Subcutaneous adipose tissue (tissue), 4 donors: ENCODE measurements at places on chromosomes 6 and 20. TPM values are rescaled to one million over a fixed set of nuclear protein-coding genes. Genes with fewer than 3 reads are reported as not detected.

NMBR gene
- total RNA-seq = not detected

POU5F1 gene
- total RNA-seq = 5.5 TPM

FAM110A gene
- 4.6 TPM for total RNA-seq

ZBTB22 gene
- 16.8 TPM for total RNA-seq

TSPO2 gene
- not detected for total RNA-seq
